ENCODE measurements at places on chromosomes 12 and 14.

GRCh38 chr12:109981311-109981710 is 14.9 kb downstream of the GIT2 start:
- no peak for DNase-seq

GRCh38 chr12:106149096-106149784 is 10.5 kb upstream of the NUAK1 start:
- DNase-seq, result no peak

DNA sequence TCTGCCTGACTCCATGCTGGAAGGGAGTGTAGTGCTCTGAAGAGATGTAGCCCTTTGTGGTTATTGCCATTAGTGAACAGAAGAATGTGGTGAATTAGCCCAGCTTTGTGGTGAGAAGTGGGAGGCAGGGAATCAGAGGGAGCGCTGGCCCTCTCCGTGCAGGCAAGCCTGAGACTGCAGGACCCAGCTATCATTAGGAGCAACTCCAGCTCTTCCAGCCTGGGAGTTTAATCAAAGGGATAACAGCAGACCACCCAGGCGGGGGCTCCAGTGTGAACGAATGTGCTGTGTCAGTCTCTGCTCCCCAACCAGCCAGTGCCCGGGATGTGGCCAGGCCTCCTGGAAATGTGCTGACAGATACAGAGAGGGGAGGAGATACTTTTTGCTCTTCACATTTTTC is 142.7 kb downstream of the TTLL5 start:
- no peak for DNase-seq

- DNase-seq, result peak; percentile 62
Measured at GRCh38 chr12:89470741-89471509, 53.7 kb downstream of the GALNT4 start.

GRCh38 chr12:29794862-29795261 is 11.1 kb upstream of the TMTC1 start:
- DNase-seq, result no peak
